ENCODE measurements at places on chromosomes 7 and 10.

DNA sequence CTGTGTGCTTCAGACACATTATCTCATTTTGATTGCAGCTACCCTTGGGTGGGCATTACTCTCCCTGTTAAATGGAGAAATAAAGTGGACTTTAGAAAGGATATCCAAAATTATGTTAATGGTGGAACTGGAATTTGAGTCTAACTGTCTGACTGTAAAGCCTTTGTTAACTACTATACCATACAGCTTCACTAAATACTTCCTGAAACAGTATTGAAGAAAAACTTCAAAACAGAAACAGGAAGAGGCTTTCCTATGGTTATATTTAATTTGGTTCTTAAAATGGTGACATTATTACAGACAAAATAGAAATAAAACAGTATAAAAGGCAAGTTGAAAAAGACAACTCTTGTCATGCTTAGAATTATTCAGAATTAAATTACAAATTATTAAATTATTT lies 25.0 kb downstream of the SPAG6 start:
- DNase-seq = no peak

- peak; percentile 84 for DNase-seq
Observed at GRCh38 chr7:101402081-101402779, 39.6 kb downstream of the COL26A1 start.

DNA sequence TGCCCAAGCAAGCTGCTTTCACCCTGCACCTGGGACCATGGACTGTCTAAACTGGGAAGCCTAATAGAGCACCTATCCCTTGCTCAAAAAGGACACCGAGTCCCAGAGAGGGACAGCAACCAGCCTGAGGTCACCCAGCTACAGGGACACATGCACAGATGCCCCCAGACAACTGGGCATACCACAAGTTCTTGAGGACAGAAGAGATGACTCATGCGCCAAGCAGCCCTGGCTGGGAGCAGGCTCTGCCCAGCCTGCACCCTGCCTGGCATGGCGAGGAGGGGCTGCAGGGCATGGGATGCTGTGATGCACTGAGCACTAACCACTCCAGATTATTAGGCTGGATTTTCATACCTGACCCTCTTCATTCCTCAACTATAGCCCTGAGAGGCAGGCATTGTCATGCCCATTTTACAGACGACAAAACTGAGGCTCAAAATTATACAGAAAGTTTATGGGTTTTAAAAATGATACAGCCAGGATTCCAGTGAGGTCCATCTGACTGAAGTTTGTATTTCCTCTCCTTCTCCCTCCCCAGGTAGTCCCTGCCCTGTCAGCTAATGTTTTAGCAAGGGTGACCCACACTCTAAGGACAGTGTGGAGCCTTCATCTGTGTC lies 289.3 kb upstream of the ZMIZ1 start:
- DNase-seq = no peak

GRCh38 chr7:133016604-133017003 lies 65.3 kb downstream of the CHCHD3 start:
- DNase-seq = no peak

GRCh38 chr7:88203401-88203800 lies 16.4 kb downstream of the SRI start:
- no peak for DNase-seq

DNA sequence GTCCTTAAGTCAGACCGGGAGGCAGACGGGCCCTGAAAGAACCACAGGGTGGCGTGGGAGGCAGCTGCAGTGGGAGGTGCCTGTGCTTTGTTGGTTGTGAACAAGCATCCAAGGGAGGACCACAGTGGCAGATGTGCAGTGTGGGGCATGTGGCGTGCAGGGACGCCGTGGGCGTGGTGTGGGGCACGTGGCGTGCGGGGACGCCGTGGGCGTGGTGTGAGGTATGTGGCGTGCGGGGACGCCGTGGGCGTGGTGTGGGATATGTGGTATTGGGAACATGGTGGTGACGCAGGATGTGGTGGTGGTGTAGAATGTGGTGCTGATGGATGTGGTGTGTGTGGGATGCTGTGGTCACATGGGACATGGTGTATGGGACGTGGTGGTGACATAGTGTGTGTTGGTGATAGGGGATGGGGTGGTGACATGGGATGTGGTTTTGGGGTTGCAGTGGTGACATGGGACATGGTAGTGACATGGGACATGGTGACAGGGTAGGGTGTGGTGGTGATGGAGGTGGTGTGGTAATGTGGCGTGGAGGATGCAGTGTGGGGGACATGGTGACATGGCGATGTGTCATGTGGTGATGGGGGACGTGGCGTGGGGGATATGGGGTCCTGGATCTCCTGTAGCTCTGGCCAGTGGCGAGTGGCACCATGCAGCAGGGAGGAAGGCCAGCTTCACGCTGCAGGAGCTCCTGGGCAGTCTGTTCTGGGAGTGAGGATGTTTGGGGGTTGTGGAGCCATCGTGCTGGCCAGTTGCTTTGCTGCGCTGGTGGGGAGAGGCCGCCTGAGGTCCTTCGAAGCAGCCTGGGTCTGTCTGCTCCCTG lies 78.8 kb downstream of the INPP5A start:
- no peak for DNase-seq

- no peak for DNase-seq
Observed at GRCh38 chr7:46522354-46522906, 601.4 kb upstream of the IGFBP3 start.

GRCh38 chr10:11528286-11528685 lies 83.2 kb downstream of the USP6NL start:
- no peak for DNase-seq

DNA sequence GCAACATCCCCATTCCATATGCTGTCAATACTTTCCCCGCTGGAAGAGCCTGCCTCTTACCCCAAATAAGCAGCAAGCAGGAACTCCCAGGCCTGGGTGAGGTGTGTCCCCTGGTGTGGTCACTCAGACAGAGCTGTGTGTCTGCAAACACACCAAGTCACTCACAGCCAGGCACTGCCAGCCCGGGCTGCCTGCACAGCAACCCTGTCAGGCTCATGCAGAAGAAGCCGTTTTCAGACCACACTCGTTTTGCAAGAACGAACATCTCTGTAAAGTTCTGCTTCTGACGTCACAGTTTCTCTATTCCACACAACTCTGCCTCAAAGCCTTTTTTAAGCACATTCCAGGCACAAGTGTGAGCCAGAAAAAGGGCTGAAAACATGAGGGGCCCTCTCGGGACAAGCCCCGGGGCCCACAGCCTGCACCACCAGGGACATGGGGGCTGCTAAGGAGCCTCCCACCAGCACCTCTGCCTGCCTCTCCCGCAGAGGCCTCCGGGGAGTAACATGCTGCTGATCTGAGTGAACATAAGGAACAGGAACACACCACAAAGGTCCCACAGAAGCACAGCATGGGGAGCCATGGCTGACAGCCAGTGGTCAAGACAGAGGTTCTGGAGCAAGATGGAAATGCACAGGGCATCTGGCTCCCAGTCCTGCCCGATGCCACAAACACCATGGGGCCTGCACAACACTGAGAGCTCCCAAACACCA lies 11.4 kb downstream of the PTPRN2 start:
- no peak for DNase-seq

DNA sequence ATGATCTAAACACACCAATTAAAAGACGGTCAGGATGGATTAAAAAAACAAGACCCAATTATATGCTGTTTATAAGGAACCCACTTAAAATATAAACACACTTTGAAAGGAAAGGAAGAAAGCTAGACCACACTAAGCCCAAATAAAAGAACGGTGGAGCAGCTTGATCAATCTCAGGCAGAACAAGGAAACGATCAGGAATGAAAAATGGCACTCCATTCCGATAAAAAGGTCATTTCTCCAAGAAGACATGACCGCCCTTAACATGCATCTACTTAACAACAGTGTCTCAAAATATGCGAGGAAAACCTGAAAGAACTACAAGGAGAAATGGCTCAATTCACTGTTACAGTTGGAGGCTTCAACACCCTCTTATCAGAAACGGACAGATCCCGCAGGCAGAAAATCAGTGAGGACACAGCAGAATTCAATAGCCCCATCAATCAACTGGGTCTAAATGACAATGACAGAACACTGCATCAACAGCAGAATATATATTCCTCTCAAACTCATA lies 210.0 kb downstream of the MAD1L1 start:
- no peak for DNase-seq

- no peak for DNase-seq
Observed at GRCh38 chr10:74391786-74392185, 240.8 kb downstream of the ADK start.

DNA sequence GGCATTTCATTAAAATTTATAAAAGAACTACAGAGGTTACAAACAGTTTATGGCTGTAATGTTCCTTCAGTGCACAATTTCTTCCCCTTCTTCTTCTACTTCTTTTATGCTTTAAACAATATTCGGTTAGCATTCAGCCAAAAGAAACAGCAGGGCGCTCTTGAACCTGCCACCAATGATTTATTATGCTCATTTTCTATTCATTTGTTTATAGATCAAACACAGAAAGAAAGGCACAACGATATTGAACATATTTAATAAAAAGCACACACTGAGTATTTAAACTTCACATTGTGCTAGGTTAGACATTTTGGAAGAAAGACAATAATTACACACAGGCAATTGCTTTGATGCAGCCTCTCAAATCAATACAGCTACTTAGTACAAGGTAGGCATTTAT lies 1025.8 kb upstream of the LRRN3 start:
- DNase-seq = no peak

DNA sequence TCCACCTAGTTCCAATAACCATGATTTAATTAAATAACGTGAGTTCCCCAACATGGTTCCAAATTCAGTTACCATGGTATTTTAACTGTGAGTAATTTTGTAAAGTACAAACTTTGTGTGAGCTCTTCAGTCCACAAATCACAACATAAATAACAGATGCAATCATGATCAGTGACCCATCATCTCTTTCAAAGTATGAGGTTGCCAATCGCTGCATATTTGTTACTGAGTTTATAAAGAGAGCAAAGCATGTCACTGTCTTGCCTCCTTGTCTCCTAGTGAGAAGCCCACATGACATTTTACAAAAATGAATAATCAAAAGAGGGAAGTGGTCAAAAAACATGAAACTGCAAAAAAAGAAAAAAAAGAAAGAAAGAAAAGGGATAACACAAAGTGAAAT lies 69.1 kb upstream of the PDSS1 start:
- no peak for DNase-seq

DNA sequence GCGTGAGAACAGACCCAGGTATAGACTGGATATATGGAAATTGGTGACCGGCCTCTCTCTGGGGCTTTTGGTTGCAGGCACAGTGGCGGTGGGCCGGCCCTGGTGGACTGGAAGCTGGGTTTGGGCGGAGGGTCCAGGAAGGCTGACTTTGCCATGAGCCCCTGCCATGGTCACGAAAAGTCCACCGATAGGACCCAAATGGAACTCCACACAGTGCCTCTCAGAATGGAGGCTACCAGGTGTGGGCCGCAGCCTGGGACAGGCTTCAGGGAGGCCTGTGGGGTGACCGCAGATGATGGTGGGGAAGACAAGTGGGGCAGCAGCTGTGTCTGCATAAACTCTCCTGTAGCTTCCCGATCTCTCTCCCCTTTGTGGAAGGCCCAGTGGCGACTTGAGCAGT lies 123.2 kb downstream of the DNAJB6 start:
- DNase-seq = no peak

- DNase-seq = no peak
Observed at GRCh38 chr7:55158541-55159382, 139.9 kb downstream of the EGFR start.

All from H9 (cell line).